B cell (primary cell): ENCODE measurements at places on chromosomes 2 and 18.

GRCh38 chr2:223929571-223930102 is 15.5 kb downstream of the WDFY1 start:
- no peak for DNase-seq

DNA sequence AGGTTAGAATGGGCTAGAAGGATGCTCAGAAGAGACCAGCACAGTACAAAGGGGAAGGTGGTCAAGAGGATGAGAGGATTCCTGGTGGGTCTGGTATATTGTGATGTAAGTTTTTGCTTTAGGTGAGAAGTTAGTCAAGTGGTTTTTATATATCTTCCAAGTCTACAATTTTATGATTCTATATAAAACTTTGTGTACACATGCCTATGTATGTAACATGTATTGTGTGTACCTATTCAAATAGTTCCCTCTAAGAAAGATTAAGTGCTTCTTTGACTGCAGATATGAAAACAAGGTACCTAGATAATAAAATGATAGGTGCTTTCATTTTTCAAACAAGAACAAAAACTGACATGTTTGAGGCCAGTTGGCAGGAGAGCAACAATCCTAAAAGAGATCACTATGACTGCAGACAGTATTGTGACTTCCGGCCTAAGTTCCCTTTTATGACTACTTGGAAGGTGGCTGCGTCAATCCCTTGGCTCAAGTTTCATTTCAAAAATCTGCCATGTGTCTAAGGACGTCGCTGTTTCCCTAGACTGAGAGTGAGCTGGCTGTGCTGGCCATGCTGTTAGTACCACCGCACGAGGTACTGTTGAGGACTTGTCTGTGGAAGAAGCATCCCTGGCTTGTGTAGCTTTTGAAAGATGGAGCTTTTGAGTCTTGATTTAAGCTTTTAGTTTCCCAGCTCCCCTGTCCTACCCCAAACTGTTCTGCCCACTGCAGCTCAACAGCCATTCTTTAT is 123.1 kb downstream of the PRPF40A start:
- DNase-seq = peak; percentile 61

GRCh38 chr2:19238440-19239060 is 119.9 kb downstream of the OSR1 start:
- no peak for DNase-seq

GRCh38 chr18:36537289-36537688 is 239.8 kb downstream of the FHOD3 start:
- DNase-seq = no peak

DNA sequence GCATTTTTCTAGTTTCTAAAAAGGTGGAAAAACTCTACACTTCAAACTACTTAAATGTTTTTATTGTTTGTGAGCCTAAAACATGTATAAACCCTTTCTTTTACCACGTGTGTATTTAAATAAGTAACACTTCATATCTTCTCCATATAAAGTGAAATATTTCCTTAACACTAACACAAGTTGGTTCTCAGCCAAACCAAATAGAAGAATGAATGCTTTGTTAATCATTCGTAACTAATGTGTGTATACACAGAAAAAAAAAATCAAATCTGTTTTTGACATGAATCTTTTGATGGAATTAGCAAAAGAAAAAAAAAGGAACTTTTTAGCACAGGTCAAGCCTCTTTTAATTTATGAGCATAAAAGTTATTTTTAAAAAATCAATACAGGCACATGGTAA is 89.3 kb downstream of the EHBP1 start:
- no peak for DNase-seq

DNA sequence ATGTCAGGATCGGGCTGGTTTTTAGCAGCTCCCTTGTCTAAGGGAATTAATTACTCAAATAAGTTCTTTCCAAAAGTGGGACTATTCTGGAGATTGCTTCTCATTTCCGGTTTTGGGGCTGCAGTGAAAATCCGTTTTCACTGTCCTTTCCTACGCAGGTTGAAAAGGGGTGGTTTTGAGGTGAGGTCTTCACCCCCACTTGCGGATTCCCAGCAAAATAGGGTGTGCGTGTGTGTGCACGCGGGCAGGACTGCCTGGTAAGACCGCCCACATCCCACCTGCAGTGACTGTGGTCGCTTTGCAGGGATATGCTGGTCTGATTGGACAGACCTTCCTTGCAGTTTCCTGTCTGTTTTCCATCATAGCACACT is 472 bp upstream of the PLEKHM3 start:
- no peak for DNase-seq

- DNase-seq = no peak
Observed at GRCh38 chr2:16615687-16616615, 49.7 kb downstream of the CYRIA start.

DNA sequence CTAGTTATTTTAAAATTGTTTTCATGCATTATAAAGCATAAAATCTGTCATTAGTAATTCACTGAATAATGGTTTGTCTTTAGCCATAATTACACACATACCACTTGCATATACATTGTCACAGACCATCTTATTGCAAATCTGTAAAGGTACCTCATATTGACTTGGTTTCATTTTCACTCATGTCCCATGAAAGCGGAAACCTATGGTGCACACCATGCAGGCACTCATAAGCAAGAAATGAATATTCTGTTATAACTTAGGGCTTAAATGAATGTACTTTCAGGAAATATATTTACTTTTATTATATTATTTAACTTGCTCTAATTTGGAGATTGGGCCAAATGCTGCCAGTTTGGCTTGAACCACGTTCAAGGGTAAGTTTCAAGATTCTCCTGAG is 29.2 kb upstream of the STK17B start:
- peak; percentile 51 for DNase-seq

GRCh38 chr2:138493334-138493733 is 8.2 kb upstream of the SPOPL start:
- DNase-seq = no peak

- no peak for DNase-seq
Observed at GRCh38 chr18:8803063-8803795, 97.9 kb downstream of the MTCL1 start.

DNA sequence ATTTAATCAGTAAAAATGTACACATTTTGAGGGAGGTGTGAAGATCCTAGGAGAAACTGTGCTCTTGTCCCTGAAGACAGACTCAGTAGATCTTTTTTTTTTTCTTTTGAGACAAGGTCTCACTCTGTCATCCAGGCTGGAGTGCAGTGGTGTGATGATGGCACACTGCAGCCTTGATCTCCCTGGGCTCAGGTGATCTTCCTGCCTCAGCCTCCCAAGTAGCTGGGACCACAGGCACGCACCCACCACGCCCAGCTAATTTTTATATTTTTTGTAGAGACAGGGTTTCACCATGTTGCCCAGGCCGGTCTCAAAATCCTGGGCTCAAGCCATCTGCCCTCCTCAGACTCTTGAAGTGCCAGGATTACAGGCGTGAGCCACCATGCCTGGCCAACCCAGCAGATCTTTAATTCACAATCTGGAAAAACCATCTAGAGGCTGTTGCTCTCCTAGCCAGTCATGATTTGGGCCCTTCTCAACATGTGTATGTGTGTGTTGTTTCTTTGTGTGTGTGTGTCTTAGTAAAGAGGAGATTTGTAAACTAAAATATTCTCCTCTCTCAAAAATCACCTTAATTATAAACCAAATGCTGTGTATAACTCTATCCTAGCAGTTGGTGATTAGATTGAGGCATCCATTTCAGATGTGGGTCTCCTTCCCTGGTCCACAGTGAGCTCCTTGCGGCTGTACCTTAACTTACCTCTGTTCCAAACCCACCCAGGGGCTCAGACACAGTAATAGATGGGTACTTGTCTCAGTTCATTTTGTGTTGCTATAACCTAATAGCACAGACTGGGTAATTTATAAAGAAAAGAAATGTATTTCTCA is 3.9 kb upstream of the MYCN start:
- DNase-seq = no peak

DNA sequence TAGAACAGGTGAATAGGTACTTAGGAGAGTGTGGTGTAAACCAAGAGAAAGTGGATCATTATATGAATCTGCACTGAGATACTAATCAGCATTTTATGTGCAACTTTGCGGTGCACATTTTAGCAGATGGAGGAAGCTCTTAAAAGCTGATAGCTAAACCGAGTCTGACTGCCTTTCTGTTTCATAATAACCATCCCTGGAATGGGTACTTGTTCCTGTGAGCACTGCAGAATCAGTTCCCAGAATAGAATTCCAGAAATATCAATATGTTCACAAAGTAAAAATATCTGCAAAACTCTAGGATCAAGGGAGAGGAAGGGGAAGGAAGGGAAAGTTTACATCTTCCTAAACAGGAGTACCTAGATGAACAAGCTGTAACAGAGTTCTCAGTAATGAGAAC is 432.2 kb upstream of the HNRNPA3 start:
- no peak for DNase-seq

GRCh38 chr2:148577845-148578492 is 66.6 kb upstream of the EPC2 start:
- DNase-seq = no peak

GRCh38 chr2:233430081-233430480 is 75.8 kb downstream of the DGKD start:
- DNase-seq = no peak

- no peak for DNase-seq
Observed at GRCh38 chr2:111701266-111701665, 182.7 kb downstream of the ANAPC1 start.

GRCh38 chr2:233538741-233539140 is 27.8 kb downstream of the USP40 start:
- no peak for DNase-seq

GRCh38 chr2:85405201-85406059 is 4.7 kb downstream of the CAPG start:
- DNase-seq = peak; percentile 43
